ENCODE measurements at places on chromosomes 7 and 10. TPM values are rescaled to one million over a fixed set of nuclear protein-coding genes. Genes with fewer than 3 reads are reported as not detected.

DNA sequence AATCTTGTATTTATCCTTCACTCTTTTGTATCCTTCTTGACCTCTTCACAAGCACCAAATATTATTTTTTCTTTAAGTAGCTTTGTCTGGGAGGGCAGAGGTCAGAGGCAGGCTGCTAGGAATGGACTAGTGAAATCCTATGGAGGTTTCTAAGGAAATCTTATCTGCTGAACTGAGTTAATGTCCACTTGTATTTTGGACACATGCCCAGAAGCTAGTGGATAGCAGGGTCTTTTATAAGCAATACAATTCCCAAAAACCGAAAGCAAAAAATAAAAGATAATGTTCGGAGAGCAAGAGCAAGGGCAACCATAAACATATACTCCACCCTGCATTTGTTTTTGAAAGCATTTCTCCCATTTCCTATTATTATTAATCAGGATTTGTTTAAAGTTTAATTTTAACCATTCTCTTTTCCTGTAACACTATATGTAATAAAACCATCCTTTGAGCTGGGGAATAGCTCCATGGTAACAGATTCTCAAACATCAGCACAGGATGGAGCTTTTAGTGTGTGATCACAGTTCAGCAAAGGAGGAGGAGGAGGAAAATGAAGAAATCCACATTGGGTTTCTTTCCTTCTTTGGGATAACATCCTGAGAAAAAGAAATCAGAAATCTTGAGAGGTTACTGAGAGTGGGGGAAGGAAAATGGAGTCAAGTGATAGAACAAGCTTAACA is 328.2 kb upstream of the LRRN3 start:
- no peak for DNase-seq

Gene PRSS37
- not detected for total RNA-seq

- DNase-seq = no peak
Measured at GRCh38 chr10:24209946-24210491, 1.1 kb downstream of the KIAA1217 start.

Gene GNAT3
- total RNA-seq = 1.2 TPM

Gene ESYT2
- total RNA-seq = 62.6 TPM

DNA sequence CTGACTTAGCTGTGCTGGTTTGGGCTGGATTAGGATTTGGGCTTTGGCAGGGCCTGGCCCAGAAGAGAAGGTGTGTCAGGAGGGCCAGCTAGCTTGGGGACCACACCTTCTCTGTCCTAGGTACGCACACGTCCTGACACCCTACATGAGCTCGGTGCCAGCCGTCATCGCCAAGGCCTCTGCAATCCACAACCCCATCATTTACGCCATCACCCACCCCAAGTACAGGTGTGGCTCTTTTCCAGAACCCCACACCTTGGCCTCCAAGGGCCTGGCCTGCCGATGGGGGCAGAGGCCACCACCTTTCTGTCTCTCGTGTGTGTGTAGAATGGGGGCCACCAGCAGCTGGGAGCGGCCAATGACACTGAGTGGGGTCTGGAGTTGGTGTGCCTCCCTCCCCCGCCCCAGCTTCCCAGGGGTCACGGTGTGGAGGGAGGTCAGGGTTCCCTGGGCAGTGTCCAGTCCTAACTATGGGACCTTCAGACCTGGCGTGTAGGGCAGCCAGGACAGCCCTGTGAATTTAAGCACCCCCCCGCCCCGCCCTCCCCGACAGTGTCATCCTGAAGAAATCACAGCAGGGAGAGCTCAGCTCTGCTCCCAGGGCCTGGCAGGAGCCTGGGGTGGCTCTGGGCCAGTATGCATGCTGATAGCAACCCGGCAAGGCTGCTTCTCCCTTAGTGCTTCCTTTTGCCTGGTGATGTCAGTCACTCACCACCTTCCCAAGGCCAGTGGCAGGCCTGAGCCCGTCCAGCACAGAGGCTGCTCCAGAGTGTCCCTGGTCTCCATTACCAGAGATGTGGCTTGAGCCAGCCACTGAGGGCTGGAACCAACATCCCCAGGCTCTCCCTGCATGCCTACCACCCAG is 6.9 kb upstream of the LDB3 start:
- DNase-seq = no peak

Gene SH2D4B
- total RNA-seq = not detected

GRCh38 chr10:73003822-73004221 is 49.2 kb upstream of the PLA2G12B start:
- no peak for DNase-seq

Gene OR9A2
- total RNA-seq = not detected

Gene CDC14C
- total RNA-seq = not detected

Gene HHEX
- total RNA-seq = 69.2 TPM

Gene PAPSS2
- 96.4 TPM for total RNA-seq

Gene FAM24B
- 4.9 TPM for total RNA-seq

Data from mucosa of gallbladder (tissue), 1 donor.